NCI-H1105 (cell line): ENCODE measurements at places on chromosomes 7 and 10.

- DNase-seq = no peak
These were observed 87.9 kb downstream of the ODAD2 start for GRCh38 chr10:27911011-27911410.

DNA sequence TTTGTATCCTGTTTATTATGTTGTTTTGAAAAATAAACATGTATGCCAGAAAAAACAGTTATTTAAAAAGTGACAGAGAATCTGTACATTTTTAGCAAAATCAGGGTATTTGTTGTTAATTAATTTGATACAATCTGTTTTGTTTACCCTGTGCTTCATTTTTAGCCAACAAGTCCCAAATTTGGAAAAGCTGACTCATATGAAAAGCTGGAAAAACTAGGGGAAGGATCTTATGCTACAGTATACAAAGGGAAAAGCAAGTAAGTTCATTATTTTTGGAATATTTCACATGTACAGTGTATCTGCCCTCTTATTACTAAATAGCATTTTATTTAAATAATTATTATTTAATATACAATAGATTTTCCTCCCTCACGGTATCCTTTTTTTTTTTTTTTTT, 151.4 kb downstream of the CDK14 start:
- no peak for DNase-seq

DNA sequence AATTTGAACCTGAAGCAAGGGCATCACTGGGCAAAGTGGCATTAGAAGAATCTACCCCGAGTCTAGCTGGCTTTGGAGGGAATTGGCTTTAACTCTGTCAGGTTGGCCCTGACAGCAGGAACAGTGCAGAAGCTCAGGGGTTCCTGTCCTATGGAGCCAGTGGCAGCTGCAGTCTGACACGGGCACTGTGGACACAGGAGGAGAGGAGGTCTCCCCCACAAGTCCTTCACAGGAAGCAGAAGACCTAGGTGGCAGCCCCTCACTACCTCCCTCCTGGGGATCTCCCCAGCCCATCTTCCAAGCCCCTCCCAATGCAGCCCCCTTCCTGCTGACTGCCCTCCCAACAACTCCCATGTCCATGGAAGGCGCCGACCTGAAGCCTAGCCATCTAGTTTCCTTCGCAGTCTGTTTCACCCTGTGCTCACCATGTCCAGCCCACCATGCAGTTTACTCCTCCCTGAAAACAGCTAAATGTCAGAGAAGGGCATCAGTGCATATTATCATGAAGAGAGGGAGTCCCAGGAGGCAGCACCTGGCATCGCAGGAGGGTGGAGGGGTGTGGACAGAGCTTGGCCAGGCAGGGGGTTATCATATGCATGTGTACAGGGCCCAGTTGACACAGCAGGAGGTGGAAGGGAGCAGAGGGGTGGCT, 17.9 kb upstream of the GDF10 start:
- DNase-seq = no peak

- DNase-seq = peak; percentile 31
These were observed 3.3 kb downstream of the GRID1 start for GRCh38 chr10:86363184-86363832.

DNA sequence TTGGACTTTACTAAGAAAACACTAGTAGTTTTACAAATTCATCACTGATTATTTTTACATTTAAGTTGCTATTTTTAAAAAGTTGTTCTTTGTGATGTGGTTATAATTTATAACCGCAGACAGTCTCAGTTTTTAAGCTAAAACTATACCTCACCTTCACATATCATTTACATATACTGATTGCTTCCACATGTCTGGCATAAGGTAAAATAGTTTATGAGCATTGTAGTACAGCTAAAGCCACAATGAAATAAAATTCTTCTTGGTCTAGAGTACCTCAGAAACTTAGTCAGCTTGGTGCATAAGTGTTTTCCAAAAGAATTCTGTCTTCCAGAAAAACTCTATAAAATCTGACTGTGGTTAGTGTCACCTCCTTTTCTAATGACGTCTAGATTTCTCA, 13.0 kb downstream of the SEMA3A start:
- DNase-seq = no peak

GRCh38 chr10:56880606-56881005, 519.5 kb upstream of the ZWINT start:
- DNase-seq = no peak

GRCh38 chr7:27478556-27478955, 184.1 kb downstream of the HIBADH start:
- DNase-seq = no peak

DNA sequence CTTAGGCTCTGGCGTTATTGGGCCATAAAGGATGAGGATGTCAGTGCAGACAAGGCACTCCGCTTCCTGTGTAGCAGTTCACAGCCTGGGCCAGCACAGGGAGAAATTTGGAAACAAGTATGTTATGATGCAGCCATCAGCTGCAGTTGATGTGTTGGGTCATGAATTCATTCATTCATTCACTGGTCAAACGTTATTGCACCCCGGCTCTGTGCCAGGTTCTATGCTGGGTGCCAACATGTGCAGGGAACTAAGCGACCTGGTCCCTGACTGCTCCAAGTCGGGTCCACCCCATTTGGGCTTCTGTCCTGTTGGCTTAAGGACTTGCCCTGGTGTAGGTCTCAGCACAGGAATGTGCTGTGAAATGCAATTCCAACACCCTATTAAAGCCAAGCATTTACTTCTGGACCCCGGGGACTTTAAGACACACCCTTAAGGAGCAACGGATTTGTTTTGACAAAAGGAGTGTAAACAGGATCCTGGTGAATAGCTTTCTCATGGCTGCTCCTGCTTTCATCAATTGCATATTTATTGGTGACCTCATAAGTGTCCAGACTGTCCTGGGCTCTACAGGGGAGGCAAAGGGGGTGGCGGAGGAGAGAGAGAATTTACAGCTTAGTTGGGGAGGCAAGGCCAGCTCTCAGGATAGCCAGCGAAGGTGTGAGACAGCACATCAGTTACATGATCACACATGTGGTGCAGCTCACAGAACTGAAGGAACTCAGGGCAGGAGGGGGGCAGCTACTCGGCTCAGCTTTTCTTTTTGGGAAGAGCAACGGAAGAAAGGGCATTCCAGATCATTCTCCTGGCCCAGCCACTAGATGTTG, 158.6 kb downstream of the GRK5 start:
- DNase-seq = no peak
